ENCODE measurements at places on chromosomes 5 and 9.

DNA sequence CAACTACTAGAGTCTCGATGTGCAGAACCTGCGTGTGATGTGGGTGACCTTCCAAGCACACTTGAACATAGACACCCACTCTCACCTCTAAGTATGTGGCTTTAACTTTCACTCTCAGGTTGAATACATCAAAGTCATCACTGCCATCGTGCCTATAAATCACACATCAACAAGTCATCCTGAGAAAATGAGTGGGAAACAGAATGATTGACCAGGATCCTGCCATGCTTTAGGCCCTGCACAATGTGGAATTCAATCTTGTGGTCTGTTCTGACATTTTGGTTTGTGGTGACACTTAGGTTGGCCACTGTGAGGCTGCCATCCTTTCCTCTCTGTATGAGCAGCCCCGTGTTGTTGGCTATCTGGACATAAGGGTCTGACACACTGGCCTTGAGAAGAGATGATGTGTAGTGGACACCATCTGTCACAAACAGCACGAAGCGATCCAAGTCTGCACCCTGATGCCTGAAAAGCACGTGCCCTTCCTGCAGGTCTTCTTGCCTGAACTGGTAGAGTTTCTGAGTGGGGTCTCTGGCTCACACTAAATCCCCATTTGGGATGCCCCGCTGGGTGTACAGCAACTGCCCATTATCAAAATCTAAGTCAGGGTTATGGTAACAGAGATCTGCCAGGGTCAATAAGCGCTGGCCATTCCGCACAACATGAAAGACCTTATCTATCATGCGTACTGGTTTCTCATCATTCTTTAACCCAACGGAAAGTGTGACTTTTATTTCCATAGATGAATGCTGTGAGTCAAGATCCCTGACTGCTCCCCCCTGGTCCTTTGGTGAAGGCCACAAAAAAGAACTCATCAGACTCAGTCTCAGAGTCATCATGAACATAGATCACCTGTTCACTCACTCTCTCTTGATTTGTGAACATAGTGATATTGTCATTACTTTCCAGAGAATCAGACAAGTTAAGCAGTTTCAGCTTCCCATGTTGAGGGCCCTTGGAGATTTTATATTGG lies 116.6 kb downstream of the ESM1 start:
- no peak for DNase-seq

- no peak for DNase-seq
These were observed 1388.3 kb upstream of the C9orf72 start for GRCh38 chr9:28961623-28962022.

GRCh38 chr9:99116003-99116411 lies 11.1 kb downstream of the TGFBR1 start:
- no peak for DNase-seq

DNA sequence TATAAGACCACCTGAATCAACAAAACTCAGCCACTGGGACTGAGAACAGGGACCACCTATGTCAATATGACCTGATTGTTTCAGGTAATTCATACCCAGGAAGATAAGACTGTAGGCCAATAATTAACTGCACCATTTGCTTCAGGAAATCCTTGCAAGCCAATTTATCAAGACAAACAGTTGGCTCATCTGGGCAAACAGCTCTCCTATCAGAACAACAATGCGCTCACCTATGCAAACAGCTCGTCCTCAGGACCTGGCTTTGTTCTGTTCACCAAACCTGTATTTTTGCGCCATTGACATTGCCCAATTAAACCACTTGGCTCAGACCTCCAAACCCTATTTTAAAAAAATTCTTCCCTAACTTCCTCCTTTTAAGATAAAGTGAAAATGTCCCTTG lies 92.3 kb upstream of the MARCHF11 start:
- no peak for DNase-seq

DNA sequence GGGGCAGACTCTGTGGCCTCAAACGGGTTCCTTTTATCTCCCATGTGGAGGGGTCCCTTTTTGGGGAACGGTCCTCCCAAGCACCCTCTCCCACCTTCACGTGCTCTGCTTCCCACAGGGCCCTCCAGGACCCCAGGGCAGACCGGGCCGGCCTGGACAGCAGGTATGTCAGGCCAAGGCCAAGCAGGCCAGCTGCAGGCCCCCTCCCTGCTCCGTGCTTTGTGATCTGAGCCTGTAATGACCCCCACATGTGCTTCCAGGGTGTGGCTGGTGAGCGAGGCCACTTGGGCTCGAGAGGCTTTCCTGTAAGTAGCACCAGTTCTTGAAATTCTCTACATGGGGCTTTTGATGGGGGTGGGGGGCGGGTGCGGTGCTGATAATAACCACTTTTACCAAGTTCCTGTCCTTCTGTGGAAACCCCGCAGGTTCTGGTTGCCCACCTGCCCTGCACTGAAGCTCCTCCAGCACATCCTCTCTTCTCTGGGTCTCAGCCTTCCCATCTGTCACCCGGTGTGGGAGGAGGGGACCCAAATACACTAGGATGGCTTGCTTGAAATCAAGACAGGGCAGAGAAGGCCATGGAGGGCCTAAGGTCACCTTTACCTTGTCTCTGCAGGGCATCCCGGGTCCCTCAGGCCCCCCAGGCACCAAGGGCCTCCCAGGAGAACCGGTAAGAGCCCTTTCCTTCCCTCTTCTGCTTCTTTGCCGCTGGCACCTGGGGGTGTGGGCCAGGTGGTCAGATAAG lies 57.9 kb upstream of the ORM1 start:
- DNase-seq: no peak

- no peak for DNase-seq
These were observed 10.5 kb upstream of the IRX2 start for GRCh38 chr5:2761921-2762488.

GRCh38 chr5:107320376-107320775 lies 350.4 kb downstream of the EFNA5 start:
- DNase-seq: no peak

GRCh38 chr5:15585841-15586591 lies 86.0 kb downstream of the FBXL7 start:
- DNase-seq: no peak

- DNase-seq: no peak
These were observed 7.4 kb downstream of the DMXL1 start for GRCh38 chr5:119078071-119078846.

- no peak for DNase-seq
These were observed 24.2 kb upstream of the SIL1 start for GRCh38 chr5:139222346-139222745.

DNA sequence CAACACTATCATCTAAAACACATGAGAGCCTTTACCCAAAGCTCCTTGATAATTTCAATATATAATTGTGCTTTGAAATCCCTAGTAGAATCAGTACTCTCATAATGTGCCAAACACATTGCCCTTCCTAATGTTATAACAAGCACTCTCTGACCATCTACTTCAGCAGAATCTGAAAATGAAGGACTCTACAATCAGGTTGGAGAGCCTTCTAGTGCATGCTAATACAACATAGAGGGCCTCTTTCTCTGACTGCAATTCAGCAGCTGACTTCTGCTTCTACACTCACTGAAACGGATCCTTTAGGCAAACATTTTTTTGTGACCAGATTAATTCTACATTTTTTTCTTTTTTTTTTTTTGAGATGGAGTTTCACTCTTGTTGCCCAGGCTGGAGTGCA lies 155.6 kb downstream of the EPB41L4A start:
- no peak for DNase-seq

DNA sequence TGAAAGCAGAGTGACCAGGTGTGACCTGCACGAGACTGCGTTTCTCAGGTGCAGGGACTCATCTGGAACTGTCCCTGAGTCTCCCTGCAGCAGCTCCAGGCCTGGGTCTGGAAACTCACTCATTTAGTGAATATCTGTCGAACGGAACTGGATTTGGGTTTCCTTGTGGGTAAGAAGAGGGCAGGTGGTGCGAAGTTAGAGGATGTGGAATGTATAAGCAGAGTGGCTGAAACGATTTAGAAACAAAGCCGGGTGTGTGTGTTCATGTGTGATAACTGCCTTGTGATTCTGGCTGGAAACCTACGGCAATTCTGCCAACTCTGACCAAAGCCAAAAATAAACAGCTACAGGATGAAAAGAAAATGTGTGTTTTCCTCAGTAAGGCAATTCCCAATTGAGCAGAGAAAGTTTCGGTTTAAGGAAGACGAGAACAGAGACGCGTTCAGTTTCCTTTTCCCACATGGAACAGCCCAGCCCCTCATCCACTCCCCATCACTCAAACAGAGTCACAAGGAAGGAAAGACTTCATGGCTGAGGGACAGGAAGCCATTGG lies 130.3 kb downstream of the NSG2 start:
- DNase-seq: peak; percentile 59

DNA sequence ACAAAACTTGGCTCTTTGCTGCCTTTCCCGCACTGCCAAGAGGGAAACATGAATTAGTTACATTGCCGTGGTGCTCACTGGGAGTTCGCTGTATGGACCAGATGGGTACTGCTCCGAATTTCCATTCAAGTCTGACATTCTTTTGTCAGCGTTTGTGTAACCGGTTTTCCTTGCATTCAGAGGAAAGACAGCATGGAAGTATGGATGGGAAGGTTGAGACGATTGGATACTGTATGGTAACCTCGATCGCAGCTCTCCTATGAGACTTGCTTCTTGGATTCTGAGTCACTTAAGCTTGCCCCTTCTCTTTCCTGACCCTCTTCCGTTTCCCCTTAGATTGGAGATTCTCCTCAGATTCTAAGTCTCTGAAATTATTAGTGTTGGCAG lies 625 bp upstream of the UBLCP1 start:
- no peak for DNase-seq

- no peak for DNase-seq
These were observed 133.4 kb downstream of the PHF2 start for GRCh38 chr9:93709600-93710369.

GRCh38 chr9:123753669-123754258 lies 176.2 kb downstream of the DENND1A start:
- DNase-seq: no peak

DNA sequence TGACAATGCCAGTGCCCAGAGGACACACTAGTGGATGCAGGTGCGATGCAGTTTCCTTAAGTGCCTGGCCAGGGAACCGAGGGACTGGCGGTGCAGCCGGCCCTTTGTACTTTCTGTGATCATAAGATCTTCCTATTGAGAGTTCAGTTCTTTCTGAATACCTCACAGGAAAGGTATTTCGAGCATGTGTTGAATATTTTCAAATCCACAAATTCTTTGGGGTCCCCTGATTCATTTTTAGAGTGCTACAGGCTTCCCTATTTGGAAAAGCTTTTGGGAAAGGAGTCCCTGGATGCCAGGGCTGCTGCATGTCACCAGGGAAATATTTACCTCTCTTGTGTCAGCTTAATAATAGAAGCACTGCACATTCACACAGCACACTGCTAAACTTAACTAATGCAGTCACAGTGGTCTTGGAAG lies 281.5 kb downstream of the GADD45G start:
- no peak for DNase-seq

DNA sequence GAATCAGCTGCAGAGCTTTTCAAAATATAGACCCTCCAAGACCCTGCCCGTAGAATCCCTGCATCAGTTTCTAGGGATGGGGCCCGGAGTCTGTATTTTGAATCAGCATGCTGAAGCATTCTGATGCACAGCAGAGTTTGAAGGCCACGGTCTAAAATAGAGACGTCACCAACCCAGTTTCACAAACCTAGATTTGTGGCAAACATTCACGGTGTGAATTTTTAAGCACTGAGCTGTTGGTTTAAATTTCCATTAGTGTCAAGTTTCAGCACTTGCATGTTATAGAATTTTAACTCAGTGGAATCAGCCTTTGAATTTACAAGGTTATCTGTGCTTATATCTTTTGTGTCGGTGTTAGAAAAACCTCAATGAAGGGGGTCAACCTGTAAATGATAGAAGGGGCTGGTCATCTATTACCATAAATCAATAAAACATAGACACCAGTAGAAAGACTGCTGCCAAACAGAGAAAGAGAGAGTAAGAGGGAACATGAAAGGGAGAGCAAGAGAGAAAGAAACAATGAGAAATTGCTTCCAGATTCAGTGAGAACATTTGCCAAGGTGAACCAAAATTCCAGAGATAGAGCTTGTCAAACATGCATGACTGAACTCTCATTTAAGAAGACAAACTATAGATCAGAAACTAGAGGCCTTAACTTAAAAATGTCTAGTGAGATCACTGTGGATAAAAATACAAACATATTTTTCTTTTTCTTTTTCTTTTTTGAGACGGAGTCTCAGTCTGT lies 414.9 kb downstream of the ZSWIM6 start:
- no peak for DNase-seq

DNA sequence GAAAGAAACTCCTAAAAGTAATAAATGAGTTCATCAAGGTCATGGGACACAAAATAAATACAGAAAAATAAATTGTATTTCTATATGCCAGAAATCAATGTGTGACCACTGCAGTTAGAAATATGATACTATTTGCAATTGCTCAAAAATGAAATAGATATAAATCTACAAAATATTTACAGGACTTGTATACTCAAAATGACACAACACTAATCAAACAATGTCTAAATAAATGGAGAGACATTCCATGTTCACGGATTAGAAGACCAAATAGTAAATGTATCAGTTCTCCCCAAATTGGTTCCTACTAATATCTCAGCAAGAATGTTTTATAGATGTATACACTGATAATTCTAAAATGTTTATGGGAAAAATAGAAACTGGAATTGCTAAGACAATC lies 345.3 kb downstream of the NR2F1-AS1 start:
- no peak for DNase-seq

- DNase-seq: no peak
These were observed 30.0 kb upstream of the STOM start for GRCh38 chr9:121399883-121400607.

GRCh38 chr5:144864118-144864517 lies 693.4 kb downstream of the KCTD16 start:
- no peak for DNase-seq

- no peak for DNase-seq
These were observed 188.4 kb downstream of the SNCAIP start for GRCh38 chr5:122500245-122501088.

DNA sequence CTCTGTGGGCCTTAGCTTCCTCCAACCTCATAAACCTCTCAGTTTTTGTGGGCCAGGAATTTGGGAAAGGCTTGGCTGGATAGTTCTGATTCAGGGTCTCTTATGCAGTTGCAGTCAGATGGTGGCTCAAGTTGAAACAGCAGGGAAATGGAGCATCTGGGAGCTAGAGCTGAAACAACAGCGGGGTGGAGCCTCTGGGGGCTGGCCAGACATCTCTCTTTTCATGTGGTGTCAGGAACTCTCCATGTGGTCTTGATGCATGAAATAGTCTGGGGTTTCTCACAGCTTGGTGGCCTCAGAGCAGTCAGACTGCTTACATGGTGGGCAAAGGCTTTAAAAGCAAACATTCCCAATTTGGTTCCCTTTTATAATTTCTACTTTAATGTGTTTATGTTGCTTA lies 13.5 kb downstream of the ZNF346 start:
- no peak for DNase-seq

DNA sequence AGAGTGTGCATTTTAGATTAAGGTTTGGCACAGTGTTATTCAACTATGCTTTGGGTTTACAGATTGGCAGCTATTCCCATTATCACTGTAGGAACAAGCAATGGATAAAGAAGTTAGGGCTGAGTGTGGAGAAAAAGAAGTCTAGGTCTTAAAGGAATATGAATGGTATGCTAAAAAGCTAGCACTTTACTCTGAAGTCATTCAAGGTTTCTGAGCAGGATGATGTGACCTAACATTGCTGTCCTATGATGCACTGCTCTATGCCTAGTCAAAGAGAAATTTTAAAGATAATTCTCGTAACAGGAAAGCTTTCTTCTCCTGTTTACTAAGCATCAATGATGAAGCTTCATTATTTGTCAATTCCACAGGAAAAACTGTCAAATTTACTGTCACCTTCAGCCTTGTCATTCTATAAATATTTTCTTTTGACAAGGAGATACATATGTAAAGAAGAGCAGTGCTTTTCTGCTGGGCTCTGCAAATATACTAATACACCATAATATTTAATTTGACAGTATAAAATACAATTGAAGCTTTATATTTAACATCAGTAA lies 476.1 kb upstream of the PTPRD start:
- DNase-seq: no peak
